ENCODE measurements at places on chromosomes 5 and 9. TPM values are rescaled to one million over a fixed set of nuclear protein-coding genes. Genes with fewer than 3 reads are reported as not detected.
A peak's percentile ranks its signal among the peaks of the same experiment; 100 is the strongest.

- no peaks in the 10 kb centered on the region for H3K27me3 ChIP-seq
- no peaks in the 10 kb centered on the region for H3K36me3 ChIP-seq
- H3K27ac ChIP-seq = peak overlapping the region; percentile 20
- no peak for DNase-seq
- no peak overlapping the region for H3K4me3 ChIP-seq
Measured at GRCh38 chr9:76618762-76619161, 145.5 kb upstream of the PCA3 start.

GRCh38 chr9:38000735-38001134 is 68.3 kb downstream of the SHB start:
- no peak overlapping the region for H3K27ac ChIP-seq
- no peaks in the 10 kb centered on the region for H3K36me3 ChIP-seq
- no peaks in the 10 kb centered on the region for H3K27me3 ChIP-seq
- no peak for DNase-seq
- H3K4me3 ChIP-seq = no peak overlapping the region

The FBP2 gene
- not detected for total RNA-seq

GRCh38 chr5:81194633-81195334 is 38.3 kb upstream of the CKMT2 start:
- no peaks in the 10 kb centered on the region for H3K27me3 ChIP-seq
- H3K4me1 ChIP-seq = no peaks in the 10 kb centered on the region
- peak; percentile 88 for DNase-seq
- no peak overlapping the region for H3K4me3 ChIP-seq
- no peaks in the 10 kb centered on the region for H3K36me3 ChIP-seq
- H3K27ac ChIP-seq = no peak overlapping the region

DNA sequence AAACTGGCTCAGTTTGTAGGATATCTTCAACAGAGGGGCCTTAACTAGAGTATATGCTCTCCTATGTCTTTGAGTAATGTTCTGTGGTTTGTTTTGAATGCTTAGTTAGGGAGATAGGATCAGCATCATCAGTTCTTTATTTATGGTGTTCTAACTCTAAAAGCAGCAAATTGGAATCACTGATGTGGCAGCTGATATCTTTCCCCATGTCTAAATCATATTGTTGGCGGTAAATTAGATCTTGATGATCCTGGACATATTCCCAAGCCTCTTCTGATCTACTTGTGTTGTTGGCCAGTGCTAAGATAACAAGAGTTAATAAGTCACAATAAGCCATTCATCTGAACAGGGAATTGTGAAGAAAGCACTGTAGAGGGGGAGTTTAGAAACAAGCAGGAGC is 332.4 kb upstream of the DAB2 start:
- no peaks in the 10 kb centered on the region for H3K36me3 ChIP-seq
- H3K27ac ChIP-seq = no peak overlapping the region
- DNase-seq = no peak
- H3K4me1 ChIP-seq = no peaks in the 10 kb centered on the region
- no peak overlapping the region for H3K4me3 ChIP-seq

The CARD6 gene
- 4.5 TPM for total RNA-seq

- H3K4me3 ChIP-seq = no peak overlapping the region
- peaks cover 11% of the 10 kb centered on the region for H3K4me1 ChIP-seq
- DNase-seq = no peak
- H3K27ac ChIP-seq = no peak overlapping the region
Measured at GRCh38 chr9:87198716-87199115, 251.4 kb upstream of the GAS1 start.

The ANKRD31 gene
- 0.60 TPM for total RNA-seq

The SLC45A2 gene
- total RNA-seq = 1.4 TPM

DNA sequence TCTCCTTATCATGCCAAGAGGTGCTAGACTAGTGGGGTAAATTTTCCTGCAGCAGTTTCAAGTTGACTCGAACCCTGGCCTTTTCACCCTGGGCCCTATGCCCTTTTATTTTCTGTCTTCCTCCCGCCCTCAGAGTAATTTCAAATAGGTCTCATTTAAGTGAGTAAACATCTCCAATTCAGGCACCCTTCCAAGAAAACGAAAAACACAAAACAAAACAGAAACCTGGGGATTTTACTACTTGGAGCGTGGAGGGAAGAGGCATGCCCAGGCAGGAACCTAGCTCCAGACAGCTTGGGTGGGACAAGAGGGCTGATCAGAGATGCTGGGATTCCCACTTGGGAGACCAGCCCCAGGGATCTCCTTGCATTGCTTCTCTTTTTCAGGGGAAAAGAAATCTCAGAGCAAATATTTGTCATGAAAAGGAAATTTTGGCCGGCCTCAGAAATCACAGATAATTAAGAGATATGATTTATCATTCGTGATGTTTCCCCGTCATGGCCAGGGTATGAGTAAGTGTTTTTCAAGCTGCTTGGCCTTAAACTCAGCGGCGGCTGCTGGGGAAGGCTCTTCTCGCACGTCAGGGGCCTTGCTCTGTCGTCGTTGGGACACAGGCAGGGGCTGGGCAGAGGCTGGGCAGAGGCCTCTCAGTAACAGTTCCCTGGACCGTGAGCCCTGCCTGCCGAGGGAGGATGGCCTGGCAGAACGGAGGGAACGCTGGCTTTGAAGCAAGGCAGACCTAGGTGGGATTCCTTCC is 248.6 kb upstream of the KLF4 start:
- no peaks in the 10 kb centered on the region for H3K36me3 ChIP-seq
- H3K27ac ChIP-seq = peak overlapping the region; percentile 39
- DNase-seq = peak; percentile 28
- no peaks in the 10 kb centered on the region for H3K27me3 ChIP-seq
- H3K4me3 ChIP-seq = no peak overlapping the region
- peaks cover 42% of the 10 kb centered on the region for H3K4me1 ChIP-seq

GRCh38 chr5:162067655-162068411 is at the start of gene GABRG2:
TSS of gene GABRG2 (plus strand) at chr5:162067773. CDS start at chr5:162068000, 227 bp downstream.
- peaks cover 15% of the 10 kb centered on the region for H3K27me3 ChIP-seq
- DNase-seq = no peak
- no peak within 1 kb of the TSS for H3K27ac ChIP-seq
- H3K4me1 ChIP-seq = no peaks in the 10 kb centered on the region
- H3K36me3 ChIP-seq = no peaks in the 10 kb centered on the region

The DDX4 gene
- not detected for total RNA-seq

- H3K27me3 ChIP-seq = no peaks in the 10 kb centered on the region
- no peaks in the 10 kb centered on the region for H3K4me1 ChIP-seq
- H3K4me3 ChIP-seq = no peak overlapping the region
- no peaks in the 10 kb centered on the region for H3K36me3 ChIP-seq
- DNase-seq = no peak
- H3K27ac ChIP-seq = no peak overlapping the region
Measured at GRCh38 chr5:178496214-178496613, 94.0 kb downstream of the COL23A1 start.

The SLC4A9 gene
- not detected for total RNA-seq

- DNase-seq = no peak
- H3K27ac ChIP-seq = no peak overlapping the region
- H3K4me3 ChIP-seq = no peak overlapping the region
- H3K36me3 ChIP-seq = no peaks in the 10 kb centered on the region
Measured at GRCh38 chr5:68592351-68592750, 376.8 kb downstream of the PIK3R1 start.

DNA sequence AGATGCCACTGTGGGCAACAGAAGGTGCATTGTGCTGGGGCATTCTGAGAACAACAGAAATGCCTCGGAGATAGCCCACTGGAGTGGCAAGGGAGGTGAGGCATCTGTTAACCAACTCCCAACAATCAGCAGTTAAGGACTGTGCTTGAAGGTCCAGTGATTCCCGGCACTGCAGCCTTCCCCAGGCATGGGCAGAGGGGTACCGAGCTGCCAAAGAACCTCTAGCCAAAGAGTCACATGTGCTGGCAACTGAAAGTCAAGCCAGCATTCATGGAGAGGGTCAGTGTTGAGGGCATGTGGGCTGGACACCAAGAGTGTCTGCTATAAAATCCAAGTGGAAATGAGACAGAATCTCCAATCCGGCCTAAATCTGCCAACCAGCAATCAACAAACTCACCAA is 149.6 kb downstream of the ASTN2 start:
- H3K4me1 ChIP-seq = no peaks in the 10 kb centered on the region
- H3K27me3 ChIP-seq = no peaks in the 10 kb centered on the region
- DNase-seq = no peak
- no peak overlapping the region for H3K4me3 ChIP-seq

DNA sequence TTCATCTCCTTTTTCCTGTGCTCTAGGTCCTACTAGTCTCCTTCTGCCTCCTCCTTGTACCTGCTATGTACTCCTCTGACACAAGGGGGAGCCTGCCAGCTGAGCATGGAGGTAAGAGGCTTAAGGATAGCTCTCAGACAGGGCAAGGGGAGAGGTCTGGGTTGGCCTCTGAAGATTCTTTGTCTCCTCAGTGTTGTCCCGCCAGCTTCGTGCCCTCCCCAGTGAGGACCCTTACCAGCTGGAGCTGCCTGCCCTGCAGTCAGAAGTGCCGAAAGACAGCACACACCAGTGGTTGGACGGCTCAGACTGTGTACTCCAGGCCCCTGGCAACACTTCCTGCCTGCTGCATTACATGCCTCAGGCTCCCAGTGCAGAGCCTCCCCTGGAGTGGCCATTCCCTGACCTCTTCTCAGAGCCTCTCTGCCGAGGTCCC is 3.8 kb downstream of the CREB3 start:
- H3K4me1 ChIP-seq = peaks cover 15% of the 10 kb centered on the region
- H3K27ac ChIP-seq = peak overlapping the region; percentile 14
- H3K4me3 ChIP-seq = no peak overlapping the region
- H3K36me3 ChIP-seq = no peaks in the 10 kb centered on the region
- peak; percentile 81 for DNase-seq
- H3K27me3 ChIP-seq = no peaks in the 10 kb centered on the region

The SLC36A2 gene
- not detected for total RNA-seq

GRCh38 chr5:83488821-83489220 is 17.3 kb downstream of the VCAN start:
- H3K27me3 ChIP-seq = no peaks in the 10 kb centered on the region
- H3K4me3 ChIP-seq = no peak overlapping the region
- H3K27ac ChIP-seq = no peak overlapping the region
- H3K4me1 ChIP-seq = peaks cover 10% of the 10 kb centered on the region

GRCh38 chr5:142881076-142881783 is 111.1 kb downstream of the ARHGAP26 start:
- no peak overlapping the region for H3K4me3 ChIP-seq
- no peak overlapping the region for H3K27ac ChIP-seq
- no peaks in the 10 kb centered on the region for H3K27me3 ChIP-seq

The ZNF300 gene
- total RNA-seq = 8.5 TPM

The MELK gene
- 12.5 TPM for total RNA-seq

- peaks cover 10% of the 10 kb centered on the region for H3K36me3 ChIP-seq
- no peaks in the 10 kb centered on the region for H3K27me3 ChIP-seq
- no peak overlapping the region for H3K27ac ChIP-seq
- H3K4me1 ChIP-seq = no peaks in the 10 kb centered on the region
- no peak for DNase-seq
Measured at GRCh38 chr5:175516933-175517823, 38.8 kb downstream of the SFXN1 start.

The SAXO1 gene
- not detected for total RNA-seq

DNA sequence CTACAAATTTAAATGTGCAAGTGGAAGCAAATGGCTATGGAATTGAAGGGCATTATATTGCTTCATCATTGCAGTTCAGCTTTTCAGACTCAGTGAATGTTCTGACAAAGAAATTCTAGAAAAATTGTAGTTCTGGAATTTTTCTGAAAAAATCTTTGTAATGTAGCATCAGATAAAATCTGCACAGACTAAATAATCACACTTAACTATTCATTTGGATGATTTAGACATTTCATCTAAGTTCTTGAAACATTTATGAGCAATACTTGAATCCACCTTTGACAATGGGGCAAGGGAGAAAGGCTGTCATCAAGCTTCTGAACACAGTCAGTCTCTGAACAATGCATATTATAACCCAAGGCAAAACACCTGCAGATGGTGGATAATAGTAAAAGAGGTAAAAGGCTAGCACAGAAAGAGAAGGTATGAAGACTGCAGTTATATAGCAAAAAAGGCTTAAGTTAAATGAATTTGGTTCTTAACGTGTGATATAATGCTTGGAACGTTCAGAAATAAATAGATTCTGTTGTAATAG is 1352.0 kb upstream of the NUDT12 start:
- no peak overlapping the region for H3K4me3 ChIP-seq
- no peaks in the 10 kb centered on the region for H3K36me3 ChIP-seq
- H3K4me1 ChIP-seq = no peaks in the 10 kb centered on the region
- no peak overlapping the region for H3K27ac ChIP-seq
- no peak for DNase-seq

DNA sequence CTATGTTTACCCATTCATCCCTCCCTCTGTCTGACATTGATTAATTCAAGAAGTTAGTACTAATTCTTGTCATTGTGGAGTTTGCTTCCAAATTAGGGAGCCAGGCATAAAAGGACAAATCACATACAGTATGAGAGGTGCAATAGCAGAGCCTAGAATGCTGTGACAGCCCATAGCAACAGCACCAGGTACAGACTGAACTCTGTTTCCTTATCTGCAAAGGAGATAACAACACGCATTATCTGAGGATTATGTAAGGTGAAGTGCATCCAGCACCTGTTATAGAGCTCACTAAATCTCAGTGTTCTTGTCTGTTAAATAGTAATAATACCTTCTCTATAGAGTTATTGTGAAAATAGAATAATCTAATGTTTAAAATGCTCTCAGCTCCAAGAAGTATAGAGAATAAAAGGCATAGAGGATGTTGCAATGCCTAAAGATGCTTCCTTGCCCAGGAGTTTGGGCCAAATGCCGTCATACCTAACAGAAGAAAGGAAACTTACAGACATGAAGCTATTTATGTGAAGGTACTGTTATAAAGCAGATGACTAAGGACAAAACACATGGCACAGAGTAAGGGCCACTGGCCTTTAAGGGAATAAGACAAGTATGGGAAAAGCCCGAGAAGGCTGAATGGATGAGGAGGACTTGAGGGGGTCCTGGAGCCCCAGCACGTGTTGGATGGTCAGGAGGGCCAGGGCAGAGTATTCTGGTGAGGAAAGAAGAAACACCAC is 214.5 kb downstream of the ATP10B start:
- H3K27me3 ChIP-seq = no peaks in the 10 kb centered on the region
- H3K27ac ChIP-seq = peak overlapping the region; percentile 86
- no peaks in the 10 kb centered on the region for H3K36me3 ChIP-seq
- peak; percentile 22 for DNase-seq
- H3K4me3 ChIP-seq = no peak overlapping the region

The PCDHGA9 gene
- total RNA-seq = 1.1 TPM

The PCDHGA5 gene
- total RNA-seq = 0.20 TPM

The PCDHA2 gene
- total RNA-seq = 3.9 TPM

- H3K27ac ChIP-seq = no peak overlapping the region
- no peak overlapping the region for H3K4me3 ChIP-seq
- H3K36me3 ChIP-seq = no peaks in the 10 kb centered on the region
- no peaks in the 10 kb centered on the region for H3K27me3 ChIP-seq
Measured at GRCh38 chr9:89410641-89411350, 87.1 kb downstream of the SEMA4D start.

The ACTBL2 gene
- 0.16 TPM for total RNA-seq

The CD72 gene
- total RNA-seq = 2.0 TPM

The GABRB2 gene
- 0.08 TPM for total RNA-seq
